NAMALWA (cell line): ENCODE measurements at places on chromosomes 7 and 10.

DNA sequence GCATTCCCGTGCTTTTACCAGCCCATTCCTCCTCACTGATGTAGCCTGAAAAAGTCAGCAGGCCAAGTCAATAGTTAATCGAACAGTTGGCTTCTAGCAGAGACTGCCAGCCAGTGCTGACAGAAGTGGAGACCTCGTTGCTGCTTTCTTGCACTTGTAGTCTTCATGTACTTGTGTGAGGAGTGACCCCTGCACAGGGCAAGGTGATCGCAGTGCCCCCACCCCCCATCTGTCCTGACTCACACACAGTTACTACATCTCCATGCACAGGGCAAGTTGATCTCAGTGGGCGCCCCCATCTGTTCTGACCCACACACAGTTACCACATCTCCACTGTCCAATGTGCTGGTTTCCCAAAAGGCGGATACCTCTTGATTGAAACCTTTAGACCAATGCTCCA, 34.2 kb downstream of the C10orf71 start:
- no peak for DNase-seq

GRCh38 chr10:93615576-93616235, 3.4 kb downstream of the PDE6C start:
- DNase-seq, result no peak

- no peak for DNase-seq
Observed at GRCh38 chr7:116535416-116535815, 10.6 kb downstream of the CAV1 start.

- no peak for DNase-seq
Observed at GRCh38 chr7:158024351-158024715, 563.3 kb downstream of the PTPRN2 start.

DNA sequence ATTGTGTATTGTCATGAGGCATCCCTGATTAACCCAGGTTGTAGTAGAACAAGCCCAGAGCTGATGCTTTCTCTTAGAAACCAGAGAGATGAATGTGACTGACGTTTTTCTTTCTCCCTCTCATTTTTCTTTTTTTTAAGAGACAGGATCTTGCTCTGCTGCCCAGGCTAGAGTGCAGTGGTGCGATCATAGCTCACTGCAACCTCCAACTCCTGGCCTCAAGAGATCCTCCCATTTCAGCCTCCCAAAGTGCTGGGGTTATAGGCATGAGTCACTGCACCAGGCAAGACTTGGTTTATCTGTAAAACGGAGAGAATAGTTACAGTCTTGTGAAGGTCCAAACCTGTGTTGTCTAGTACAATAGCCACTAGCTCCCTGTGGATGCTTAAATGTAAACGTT, 5.4 kb downstream of the LMTK2 start:
- DNase-seq, result no peak

DNA sequence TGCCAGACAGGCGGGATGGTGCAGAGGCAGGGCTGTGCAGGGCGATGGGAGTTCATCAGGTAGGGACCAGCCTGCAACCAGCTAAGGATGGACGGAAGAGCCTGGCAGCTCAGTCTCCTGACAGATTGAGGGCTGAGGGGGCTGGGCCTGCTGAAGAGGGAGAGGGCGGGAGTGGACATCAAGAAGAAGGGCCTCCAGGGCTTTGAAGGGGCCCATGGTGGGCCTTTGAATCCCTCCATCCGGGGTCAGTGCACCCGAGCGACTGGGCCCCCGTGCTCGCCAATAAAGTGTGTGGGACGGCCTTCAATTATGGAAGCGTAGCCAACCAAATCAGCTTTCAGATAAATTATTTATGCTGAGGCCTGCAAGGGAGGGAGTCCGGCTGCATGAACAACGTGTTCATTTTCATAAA, 431.2 kb downstream of the RPS24 start:
- no peak for DNase-seq

- DNase-seq, result no peak
Observed at GRCh38 chr10:31374146-31374696, 55.2 kb downstream of the ZEB1 start.

- DNase-seq, result no peak
Observed at GRCh38 chr10:132411561-132412253, 14.7 kb downstream of the PWWP2B start.

DNA sequence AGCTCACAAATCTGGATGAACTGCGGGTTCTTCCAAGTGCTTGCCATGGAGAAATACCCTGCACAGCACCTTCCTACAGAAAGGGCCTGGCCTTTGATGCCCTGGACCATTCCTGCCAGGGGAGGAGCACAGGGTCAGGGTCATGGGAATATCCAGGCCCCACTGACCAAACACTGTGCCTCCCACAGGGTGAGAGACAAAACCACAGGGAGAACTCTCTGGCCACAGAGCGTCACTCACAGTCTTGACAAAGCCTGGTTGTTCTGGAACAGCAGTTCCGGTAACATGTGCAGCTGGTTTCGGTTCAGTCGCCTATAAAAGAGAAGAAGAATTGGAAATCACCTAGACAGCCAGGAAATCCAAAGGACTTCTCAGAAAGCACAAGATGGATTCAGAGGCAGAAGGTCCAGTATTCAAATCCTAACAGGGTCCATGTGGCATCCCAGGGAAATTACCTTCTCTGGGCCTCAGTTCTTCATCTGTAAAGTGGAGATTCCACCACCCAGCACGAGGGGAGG, 28.1 kb downstream of the SLIT1 start:
- no peak for DNase-seq

GRCh38 chr10:7274293-7274692, 136.5 kb downstream of the SFMBT2 start:
- no peak for DNase-seq

DNA sequence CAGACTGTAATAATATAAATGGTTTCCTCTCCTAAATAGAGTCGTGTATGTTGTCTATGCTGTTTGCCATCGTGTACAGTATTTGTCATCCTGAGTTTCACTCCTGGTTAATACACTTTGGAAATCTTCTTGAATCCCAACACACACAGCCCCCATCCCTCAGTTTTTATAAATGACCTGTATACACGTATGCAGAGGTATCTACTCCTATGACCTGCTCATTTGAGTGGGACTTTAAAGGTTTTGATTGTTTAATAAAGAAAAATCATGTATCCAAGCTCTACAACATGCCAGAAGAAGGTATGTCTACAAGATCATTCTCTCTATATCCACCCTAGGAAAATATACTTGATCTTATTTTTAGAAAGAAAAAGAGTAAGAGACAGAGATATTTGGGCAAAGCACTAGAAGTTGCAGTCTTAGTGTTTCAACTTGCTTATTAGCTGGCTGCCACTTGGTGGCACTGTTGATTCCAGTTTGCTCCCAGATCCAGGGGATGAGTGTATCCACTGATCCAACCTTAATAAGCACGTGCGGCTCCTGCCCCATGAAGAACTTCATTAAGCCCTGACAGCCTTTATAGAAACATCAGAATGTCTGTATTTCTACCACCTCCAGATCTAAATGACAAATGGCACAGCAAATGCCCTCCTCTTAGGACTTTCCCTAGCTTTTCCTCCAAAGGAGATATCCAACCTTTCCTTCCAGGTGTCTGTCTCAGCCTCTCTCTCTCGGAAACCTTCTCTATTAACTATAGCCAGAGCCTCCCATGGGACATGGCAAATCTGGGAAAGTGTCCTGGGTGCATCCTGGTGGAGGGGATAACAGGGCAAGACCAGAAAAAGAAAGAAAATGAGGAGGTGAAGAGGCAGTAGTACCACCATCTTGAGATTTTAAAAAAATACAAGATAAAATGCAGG, 181.6 kb upstream of the NEBL start:
- peak; percentile 65 for DNase-seq

GRCh38 chr10:23110722-23111516, 15.5 kb downstream of the MSRB2 start:
- DNase-seq, result no peak

DNA sequence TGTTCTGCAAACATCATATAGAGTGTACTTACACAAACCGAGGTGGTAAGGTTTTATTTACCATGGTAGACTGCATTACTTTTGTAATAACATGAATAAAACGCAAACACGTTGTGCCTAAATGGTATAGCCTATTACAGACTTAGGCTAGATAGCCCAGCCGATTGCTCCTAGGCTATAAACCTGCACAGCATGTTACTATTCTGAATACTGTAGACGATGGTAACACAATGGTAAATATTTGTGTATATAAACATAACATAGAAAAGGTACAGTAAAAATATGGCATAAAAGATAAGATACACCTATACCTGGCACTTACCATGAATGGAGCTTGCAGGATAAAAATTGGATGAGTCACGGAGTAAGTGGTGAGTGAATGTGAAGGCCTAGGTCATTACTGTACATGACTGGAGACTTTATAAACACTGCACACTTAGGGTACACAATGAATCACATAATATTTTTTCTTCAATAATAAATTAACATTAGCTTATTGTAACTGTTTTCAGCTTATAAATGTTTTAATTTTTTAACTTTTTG, 16.3 kb downstream of the AKR1D1 start:
- no peak for DNase-seq

GRCh38 chr10:62870866-62871265, 54.7 kb upstream of the EGR2 start:
- DNase-seq, result no peak

GRCh38 chr10:121844537-121844936, 83.3 kb downstream of the ATE1 start:
- no peak for DNase-seq
